ENCODE measurements at places on chromosomes 2 and 18.

GRCh38 chr2:72181616-72182015, 34.0 kb upstream of the CYP26B1 start:
- no peak for DNase-seq

DNA sequence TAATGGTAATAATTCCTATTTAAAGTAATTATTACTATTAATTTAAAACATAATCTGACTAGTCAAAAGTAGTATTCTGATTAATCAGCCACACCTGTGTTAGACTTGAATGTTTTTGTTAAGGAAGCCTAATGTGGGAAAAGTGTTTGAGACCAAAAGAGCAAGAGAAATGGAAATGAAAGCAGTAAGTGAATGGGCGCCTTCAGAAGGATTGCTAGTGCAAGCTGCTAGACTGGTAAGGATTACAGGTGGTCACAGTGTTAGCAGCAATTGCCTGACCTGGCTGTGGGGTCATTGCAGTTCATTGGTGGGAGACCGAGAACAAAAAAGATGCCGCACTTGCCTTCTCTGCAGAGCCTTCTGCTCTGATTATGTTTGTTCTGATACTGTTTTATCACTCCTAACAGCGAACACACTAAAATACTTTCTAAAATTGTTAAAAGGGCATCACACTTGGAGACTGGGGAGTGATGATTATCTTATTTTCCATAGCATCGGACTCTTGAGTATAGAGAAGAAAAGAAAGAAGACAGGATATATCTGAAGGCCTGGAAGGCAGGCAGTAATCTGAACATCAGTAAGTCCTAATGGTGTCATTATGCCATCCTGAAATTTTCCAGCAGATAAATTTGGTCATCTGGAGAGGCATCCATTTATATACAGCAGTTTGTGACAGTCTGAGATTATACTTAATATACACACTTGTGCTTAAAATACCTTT, 5.8 kb downstream of the SOCS6 start:
- DNase-seq: no peak

DNA sequence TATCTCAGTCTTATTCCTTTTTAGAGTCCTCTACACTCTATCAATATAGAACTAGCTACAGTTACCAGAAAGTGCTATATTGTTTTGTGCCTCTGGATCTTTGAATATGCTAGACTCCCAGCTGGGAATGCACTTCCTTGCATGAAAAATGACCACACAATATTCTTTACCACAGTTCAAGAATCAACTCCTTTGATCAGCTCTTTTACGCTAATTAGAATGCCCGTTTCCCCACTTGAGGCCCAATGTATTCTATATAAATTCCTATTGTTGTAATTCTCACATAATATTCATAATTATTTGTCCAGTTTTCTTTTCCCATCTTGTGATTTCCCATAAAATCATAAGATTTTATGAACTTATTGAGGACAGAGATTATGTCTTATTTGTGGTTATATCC, 142.2 kb downstream of the UBE2E3 start:
- no peak for DNase-seq

DNA sequence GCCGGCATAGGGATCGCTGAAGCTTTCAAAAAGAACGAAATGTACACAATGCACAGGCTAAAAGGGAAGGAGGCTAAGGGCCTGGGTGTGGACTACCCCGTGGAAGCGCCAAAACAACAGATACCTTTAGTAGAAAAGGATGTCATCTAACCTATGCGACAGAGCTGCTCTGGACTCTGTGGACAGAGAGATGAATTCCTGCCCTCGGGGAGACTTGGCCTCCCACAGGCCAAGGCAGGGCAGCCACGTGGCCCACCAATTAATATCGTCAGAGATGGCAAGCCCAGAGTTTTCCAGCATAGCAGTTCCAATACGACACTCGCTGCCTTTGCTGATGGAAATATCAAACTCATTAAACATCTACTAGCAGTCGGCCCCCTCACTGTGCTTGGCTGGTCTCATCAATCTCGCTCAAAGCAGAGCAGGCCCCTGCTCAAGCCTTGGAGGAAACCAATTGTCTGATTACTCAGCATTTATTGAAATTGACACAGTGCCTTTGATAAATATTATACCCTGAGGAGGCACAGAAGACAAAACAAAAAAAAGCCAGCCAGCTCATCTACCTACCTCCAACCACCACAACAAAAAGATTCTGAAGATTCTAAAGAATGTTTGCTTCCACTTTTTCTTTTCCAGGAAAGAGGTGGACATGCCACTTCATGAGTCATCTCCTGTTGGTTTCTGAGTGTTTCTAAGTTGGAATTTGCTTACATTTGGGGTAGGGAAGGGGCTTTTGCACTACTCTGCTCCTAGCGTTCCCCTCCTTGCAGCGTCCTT, 79.0 kb upstream of the ACAA2 start:
- peak; percentile 15 for DNase-seq

DNA sequence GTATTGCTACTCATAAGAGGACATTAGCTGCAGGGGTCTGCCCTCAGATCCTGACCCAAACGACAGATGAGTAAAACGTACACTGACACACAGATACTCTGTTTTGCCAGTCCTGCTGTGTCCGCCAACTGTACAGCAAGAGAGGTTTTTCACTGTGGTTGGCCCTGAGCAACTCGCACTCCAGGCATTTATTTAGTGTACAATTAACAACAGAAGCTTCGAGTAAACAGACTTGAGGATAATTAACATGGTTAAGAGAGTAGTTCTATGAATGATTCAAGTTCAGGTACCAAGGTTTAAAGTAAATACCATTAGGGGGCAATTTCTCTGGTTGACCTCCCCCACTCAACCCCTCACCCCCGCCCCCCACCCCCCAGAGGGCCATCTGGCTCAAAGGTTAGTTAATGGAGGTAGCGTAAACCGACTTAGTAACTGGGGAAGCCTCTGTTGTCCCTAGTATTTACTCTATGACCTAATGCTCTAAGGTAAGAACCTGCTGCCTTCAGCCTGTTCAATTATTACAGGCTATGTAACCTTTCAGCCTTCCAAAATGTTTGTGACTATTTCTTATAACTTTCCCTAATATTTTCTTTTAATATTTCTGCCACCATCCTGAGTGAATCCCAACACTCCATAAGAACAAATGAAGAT, 103.9 kb upstream of the XIRP2 start:
- DNase-seq: no peak

GRCh38 chr2:99514357-99514756, 24.5 kb upstream of the REV1 start:
- no peak for DNase-seq

DNA sequence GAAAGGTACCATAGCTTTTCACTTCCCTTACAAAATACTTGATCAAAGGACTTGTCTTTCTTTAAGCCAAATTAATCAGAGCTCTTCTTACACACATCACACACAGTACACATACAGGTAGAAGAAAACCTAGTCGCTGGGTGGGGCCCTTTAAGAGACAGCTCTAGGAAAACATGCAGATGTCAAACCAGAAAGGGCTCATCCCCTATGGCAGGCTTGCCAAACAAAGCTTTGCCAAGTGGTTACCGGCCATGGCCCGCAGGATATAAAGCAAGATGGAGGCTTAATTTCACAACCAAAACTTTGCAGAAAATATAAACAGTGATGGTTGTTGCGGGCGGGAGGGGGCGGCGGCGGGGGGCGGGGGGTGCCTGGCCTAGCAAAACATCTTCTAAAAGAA, 2156.0 kb upstream of the PIK3C3 start:
- peak; percentile 20 for DNase-seq

DNA sequence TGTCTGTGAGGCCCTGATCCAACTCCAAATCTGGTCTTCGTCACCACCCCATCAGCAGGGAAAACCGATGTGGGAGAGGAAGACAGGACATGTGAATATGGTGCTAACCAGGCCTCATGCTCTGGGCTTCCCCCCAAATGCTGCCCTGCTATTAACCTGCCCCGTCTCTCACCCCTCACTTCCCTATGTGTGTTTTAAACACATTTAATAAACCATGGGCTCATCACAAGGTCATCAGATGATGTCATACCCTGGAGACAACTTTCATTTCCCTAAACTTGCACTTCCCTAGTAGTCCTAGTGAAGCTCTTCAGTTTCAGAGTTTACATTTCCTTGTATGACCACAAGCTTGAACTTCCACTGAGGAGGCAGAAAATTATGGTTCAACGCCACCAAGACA, 49.9 kb downstream of the CD8B2 start:
- DNase-seq: no peak

GRCh38 chr2:139924070-139924469, 1143.9 kb upstream of the NXPH2 start:
- no peak for DNase-seq

- DNase-seq: no peak
Measured at GRCh38 chr2:26396734-26397298, 4.9 kb upstream of the DRC1 start.
